Activated CD4-positive, alpha-beta T cell treated with anti-CD3 and anti-CD28 coated beads, Interleukin-2, amount 50 U/mL, for 4 hours (primary cell): ENCODE measurements at places on chromosomes 12 and 14.

GRCh38 chr12:6779708-6780432 lies 7.5 kb downstream of the LAG3 start:
- no peak for DNase-seq

- no peak for DNase-seq
Observed at GRCh38 chr14:93049867-93050331, 65.8 kb downstream of the ITPK1 start.

GRCh38 chr14:96582995-96583394 lies 80.8 kb downstream of the PAPOLA start:
- DNase-seq = no peak

DNA sequence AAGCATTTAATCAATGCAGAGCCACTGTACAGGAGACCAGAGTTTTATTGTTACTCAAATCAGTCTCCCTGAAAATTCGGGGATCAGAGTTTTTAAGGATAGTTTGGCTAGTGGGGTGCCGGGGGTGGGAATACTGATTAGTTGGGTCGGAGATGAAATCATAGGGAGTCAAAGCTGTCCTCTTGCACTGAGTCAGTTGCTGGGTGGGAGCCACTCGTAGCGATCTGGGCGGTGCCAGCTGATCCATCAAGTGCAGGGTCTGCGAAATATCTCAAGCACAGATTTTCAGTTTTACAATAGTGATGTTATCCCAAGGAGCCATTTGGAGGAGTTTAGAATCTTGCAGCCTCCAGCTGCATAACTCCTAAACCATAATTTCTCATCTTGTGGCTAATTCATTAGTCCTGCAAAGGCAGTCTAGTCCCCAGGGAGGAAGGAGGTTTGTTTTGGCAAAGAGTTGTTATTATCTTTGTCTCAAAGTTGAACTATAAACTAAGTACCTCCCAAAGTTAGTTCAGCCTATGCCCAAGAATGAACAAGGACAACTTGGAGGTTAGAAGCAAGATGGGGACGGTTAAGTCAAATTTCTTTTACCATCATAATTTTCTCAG lies 169.4 kb upstream of the PLEKHG7 start:
- no peak for DNase-seq

DNA sequence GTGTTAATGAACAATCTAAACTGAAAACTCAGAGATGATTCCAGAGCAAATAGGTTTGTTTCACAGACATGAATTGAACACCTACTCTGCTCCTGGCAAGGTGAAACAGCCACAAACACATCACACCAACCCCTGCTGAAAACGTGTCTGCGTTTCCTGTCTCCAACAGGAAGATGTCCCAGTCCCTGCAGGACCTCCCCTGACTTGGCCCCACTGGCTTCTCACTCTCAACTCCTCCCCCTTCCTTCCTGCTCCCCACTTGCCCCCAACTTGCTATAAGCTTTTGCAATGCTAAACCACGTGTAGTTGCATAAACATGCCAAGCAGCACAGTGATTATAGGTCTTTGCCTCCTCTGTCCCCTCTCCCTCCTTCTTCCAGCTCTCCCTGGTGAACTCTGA lies 567.6 kb downstream of the BCL11B start:
- no peak for DNase-seq

GRCh38 chr12:79063258-79063657 lies 198.7 kb downstream of the SYT1 start:
- no peak for DNase-seq

DNA sequence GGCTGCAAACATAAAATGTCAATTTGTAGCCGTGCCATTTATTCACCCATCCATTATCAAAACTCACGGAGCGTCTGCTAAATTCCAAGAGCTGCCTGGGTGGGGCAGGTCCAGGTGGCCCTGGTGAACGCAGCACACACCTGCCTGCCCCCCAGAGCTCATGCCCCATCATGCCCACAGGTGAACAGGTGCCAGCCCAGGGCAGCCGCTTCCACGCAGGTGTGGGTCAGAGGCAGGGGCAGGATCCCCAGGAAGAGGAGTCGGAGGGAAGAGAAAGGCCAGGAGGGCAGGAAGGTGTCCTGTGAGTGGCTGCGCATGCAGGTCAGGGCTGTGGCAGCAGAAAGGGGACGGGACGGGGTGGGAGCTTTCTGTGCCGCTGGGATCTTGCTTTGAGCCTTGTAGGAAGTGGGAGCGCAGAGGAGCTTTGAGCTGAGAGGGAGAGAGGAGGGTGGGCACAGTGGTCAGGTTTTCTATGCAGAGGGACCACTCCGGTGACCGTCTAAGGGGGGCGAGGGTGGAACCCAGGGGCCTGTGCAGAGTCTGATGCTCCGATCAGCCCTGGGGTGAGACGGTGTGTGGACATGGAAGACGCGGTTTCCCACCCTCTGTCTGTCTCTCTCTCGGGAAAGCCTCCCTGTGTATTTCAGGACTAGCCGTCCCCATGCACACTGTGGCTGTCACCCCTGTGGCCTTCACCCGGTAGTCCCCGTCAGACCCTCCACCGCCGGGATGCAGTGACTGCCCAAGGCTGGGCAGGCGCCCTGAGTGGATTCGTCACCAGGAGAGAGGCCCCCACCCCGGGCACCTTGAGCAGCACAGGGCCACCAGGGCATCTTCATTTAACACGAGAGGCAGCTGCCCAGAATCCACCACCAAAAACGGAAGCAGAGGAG lies 26.7 kb downstream of the GALNT9 start:
- no peak for DNase-seq

DNA sequence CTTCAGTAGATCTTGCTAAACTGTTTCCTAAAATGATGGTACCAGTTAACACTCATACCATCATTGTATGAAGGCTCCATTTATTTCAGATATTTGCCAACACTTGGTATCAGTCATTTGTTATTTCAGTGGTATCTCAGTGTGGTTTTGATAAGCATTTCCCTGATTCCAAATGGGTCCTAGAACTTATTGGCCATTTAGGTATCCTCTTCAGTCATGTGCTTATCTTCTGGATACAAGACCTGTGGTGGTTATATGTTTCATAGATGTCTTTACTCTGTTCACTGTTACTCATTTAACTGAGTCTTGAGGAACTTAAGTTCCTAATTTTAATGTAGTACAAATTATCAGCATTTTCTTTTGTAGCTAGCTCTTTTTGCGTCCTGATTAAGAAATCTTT lies 13.5 kb downstream of the SINHCAF start:
- DNase-seq = no peak

GRCh38 chr12:108462686-108463085 lies 52.4 kb upstream of the FICD start:
- no peak for DNase-seq

GRCh38 chr12:7917392-7918267 lies 18.4 kb downstream of the SLC2A3 start:
- no peak for DNase-seq

- no peak for DNase-seq
Observed at GRCh38 chr14:95808371-95808770, 68.3 kb upstream of the TUNAR start.

GRCh38 chr14:104559804-104560585 lies 19.6 kb upstream of the C14orf180 start:
- no peak for DNase-seq

GRCh38 chr12:57091638-57092528 lies 3.0 kb downstream of the NAB2 start:
- no peak for DNase-seq

DNA sequence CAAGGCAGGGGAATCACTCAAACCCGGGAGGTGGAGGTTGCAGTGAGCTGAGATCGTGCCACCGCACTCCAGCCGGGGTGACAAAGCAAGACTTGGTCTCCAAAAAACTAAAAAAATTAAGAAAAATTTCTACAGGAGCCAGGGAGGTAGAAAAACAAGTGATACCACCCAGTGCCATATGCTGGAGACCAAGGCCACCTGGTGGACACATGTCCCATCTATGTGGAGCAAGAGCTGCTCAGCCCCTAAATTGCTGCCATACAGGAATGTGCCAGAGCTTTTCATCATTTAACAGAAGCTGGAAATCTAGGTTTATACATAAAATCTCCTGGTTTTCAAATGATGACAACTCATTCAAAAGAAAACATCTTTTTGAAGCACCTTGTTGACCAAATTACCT lies 61.4 kb upstream of the ELK3 start:
- DNase-seq = no peak

DNA sequence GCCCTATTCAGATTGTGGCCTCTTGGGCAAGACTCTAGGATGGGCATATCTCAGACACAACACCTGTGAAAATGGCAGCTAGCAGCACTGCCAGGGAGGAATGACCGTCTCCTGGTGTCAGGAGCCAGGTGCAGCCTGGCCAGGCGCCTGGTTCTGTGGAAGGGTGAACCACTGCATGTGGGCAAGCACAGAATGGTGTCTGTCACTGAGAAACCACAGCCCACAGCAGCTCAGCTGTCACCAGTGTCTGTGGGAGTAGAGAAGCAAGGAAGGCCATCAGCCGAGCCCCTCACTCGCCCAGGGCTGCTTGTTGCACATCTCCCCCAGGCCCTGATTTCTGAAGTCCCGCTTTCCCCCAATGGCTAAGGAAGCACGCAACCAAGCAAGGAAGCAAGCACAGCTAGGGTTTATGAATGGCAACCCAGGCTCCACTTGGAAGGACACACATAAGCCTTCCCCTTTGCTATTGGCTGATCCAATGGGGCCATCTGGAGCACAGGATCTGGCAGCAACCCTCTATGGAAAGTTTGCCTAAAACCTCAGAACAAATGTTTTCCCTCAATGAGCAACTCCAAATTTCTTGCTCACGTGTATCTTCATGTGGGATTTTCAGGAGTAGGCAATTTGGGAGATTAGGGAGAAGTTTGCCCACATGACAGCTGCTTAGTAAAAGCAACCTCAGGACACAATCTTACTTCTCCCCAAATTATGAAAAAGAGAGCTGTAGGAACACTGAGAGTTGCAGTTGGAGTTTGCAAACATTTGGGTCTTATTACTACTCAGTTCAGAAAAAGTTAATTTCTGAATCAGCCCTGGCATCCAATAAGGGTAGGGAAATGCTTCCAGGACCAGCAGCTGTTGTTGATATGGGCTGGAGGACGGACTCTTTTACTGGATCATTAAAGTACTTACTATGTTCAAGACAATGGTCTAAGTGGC lies 44.7 kb downstream of the GPHB5 start:
- DNase-seq = no peak

GRCh38 chr12:11929714-11930113 lies 141.0 kb upstream of the BCL2L14 start:
- no peak for DNase-seq

DNA sequence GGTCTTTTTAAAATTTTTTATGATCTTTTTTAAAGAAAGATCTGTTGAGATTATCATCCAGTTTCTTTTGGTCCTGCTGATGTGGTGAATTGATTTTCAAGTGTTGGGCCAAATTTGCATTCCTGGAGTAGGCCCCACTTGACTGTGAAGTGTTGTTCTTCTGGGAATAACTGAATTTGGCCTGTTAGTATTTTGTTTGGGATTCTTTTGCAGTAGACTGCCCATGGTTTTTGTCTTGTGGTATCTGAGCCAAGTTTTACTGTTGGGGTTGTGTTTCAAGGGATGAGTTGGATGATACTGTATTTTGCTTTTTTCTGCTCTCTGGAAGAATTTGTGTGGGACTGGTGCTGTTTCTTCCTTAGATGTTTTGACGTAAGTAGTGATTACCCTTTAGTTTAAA lies 4.0 kb upstream of the SYCP3 start:
- no peak for DNase-seq

- peak; percentile 45 for DNase-seq
Observed at GRCh38 chr12:69570545-69571399, 14.5 kb upstream of the CCT2 start.

GRCh38 chr12:46455648-46456352 lies 83.2 kb upstream of the SLC38A2 start:
- no peak for DNase-seq

DNA sequence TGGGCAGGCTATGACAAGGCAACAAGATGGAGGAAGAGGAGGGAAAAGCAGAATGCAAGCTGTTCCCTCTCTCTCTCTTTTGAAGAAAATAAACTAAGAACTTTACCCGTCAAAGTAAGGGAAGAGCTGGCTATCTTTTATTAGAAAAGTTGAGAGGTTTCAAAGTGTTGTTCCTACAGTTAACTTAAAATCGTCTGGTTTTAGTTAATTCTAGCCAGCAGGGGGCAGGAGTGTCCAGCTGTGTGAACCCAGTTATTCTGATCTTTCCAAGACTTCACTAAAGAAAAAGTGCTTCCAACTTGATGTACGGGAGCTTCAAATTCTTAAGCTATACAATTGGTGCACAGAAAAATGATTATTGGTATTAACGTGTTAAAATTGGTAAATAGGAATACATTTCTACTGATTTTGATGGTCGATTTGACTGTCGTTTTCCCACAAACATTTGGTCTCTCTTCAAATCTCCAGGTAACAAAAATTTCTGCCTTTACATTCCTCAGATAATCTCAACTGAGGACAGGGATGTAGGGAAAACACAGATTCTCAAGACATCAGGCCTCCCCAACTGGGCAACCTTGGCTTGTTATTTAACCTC lies 28.4 kb upstream of the MON2 start:
- peak; percentile 34 for DNase-seq
